ENCODE measurements at places on chromosomes 6 and 20.

- DNase-seq, result no peak
Measured at GRCh38 chr6:75091467-75092190, 114.2 kb downstream of the COL12A1 start.

DNA sequence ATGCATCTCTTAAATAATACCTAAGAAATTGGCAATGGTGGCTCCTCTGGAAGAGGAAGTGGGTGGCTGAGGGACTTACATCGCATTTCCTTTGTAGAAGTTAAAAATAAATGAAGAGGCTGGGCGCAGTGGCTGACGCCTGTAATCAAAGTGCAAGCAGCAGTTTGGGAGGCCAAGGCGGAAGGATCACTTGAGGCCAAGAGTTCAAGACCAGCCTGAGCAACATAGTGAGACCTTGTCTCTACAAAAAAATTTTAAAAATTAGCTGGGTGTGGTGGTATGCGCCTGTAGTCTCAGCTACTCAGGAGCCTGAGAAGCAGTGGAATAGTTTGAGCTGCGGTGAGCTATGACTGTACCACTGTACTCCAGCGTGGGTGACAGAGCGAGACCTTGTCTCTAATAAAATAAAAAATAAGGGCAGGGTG is 12.2 kb upstream of the NCOA3 start:
- DNase-seq, result peak; percentile 46

GRCh38 chr6:160871320-160871719 is 120.2 kb upstream of the MAP3K4 start:
- DNase-seq, result no peak

DNA sequence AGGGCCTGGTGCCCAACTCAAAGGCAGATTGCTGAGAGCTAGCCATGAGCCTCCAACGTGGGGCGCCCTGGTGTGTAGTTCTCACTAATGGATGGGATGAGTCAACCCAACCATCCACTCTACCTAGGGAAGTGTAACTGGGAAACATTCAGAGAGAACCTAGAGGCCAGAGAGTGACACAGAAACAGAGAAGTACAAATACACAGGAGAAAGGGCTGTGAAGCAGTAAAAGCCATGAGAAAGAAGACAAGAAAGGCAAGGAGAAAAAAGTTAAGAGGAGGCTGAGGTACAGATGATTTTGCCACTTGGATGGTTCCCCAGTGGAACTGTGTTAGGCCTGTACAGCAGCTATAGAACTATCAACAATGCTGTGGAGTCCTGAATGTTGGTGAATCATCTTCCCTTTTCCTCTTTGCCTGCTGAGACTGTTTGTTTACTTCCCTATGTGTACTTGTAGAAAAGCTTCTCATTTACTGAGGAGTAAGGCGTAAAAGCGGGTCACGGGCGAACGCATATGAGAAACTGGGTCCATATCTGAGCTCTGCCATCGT is 39.0 kb downstream of the MAN1A1 start:
- no peak for DNase-seq

DNA sequence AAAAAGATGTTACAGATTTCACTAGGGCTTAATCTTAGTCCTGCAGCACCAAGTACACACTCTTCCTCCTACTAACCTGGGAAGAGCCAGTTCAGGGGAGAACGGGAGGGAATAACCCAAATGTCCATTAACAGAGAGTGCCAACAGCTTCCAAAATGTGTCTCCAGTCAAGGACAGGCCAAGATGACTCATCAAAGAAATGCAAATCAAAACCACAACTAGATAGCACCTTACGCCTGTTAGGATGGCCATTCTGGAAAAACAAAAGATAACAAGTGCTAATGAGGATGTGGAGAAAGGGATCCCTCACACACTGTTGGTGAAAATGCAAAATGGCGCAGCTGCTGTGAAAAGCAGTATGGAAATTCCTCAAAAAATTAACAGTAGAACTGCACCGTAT is 3.8 kb upstream of the MAS1L start:
- DNase-seq, result no peak

DNA sequence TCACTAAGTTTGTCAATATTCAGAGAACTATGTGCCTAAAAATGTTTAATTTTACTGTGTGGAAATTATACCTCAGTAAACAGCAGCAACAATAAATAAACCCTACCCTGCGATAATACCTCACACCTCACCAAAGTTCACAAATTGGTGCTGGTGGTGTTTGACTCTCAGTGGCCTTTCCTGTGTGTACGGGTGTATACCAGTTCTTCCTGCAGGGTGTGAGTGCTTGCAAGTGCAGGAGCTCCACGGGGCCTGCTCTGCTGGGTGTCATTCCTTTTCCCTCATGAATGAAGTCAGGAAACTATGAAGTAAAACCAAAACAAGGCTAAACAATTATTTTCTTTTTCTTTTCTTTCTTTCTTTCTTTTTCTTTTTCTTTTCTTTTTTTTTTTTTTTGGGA is 4.1 kb upstream of the ENPP5 start:
- no peak for DNase-seq

- DNase-seq, result no peak
Measured at GRCh38 chr6:166007349-166008263, 160.0 kb downstream of the TBXT start.

GRCh38 chr6:42969431-42969830 is 8.9 kb downstream of the GNMT start:
- DNase-seq, result no peak
